ENCODE measurements at places on chromosomes 5 and 9.
A peak's percentile ranks its signal among the peaks of the same experiment; 100 is the strongest.

DNA sequence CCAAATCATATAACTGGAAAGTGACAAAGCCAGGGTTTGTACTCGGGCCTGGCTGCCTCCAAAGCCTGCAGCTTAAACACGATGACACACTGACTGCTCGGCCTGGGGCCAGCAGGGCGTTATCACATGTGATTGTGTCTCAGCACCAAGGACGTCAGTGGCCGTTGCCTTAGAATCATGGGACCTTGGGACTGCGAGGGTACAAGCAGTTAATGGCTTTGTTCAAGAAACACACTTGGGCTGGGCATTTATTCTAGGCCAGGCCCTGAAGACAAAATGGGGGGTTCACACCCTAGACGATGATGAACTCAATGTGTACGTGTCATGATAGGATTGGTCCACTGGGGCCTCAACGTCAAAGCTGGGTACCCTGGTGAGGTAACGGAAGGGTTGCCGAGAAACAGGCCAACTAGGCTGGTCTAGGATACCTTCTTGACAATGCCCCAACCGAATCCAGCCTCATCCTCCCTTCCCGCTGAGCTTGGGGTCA, 13.0 kb downstream of the SH3PXD2B start:
- DNase-seq = no peak

DNA sequence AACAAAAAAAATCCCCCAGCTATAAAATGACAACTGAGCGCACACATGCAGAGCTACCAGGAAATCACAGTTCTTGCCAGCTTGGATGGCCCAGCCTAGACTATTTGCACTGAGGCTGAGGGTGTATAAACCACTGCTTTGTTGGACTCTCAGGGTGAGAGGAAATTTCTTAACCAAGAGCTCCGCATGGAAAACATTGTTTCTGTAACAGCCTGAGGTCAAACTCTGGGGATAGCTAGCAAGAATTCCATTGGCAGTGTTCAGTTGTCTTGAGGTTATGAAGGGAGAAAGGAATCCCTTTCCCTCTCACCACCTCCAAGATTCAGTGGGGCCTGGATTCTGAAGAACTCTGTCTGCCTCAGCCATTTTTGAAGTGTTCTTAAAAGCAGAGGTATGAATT, 360.0 kb downstream of the OSTF1 start:
- peak; percentile 71 for DNase-seq

DNA sequence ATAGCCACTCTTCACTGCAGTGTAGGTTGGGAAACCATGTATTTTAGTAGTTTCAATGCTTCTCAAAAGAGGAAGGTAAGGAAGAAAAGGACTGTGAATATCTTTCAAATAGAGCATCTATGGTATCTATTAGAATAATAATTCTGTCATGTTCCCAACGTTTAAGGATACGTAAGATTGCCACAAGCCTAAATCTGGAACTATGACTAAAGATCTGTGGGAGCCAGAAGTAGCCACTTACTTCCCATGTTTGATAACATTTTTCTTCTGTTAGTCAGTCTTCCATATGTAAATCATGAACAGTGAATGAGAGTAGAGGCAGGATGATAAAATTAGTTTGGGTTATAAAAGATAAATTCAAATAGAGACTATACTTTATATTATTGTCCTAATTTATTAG, 16.3 kb upstream of the MROH2B start:
- DNase-seq = no peak

- peak; percentile 93 for DNase-seq
Measured at GRCh38 chr5:172479034-172479783, 24.9 kb upstream of the SH3PXD2B start.

GRCh38 chr9:132341177-132341840, 13.5 kb downstream of the SETX start:
- no peak for DNase-seq

- DNase-seq = no peak
Measured at GRCh38 chr9:124580186-124580585, 73.0 kb upstream of the NR5A1 start.

GRCh38 chr5:105961572-105961971, 1709.2 kb downstream of the EFNA5 start:
- DNase-seq = no peak

- peak; percentile 87 for DNase-seq
Measured at GRCh38 chr9:129624168-129624759, 1.7 kb upstream of the NTMT1 start.

DNA sequence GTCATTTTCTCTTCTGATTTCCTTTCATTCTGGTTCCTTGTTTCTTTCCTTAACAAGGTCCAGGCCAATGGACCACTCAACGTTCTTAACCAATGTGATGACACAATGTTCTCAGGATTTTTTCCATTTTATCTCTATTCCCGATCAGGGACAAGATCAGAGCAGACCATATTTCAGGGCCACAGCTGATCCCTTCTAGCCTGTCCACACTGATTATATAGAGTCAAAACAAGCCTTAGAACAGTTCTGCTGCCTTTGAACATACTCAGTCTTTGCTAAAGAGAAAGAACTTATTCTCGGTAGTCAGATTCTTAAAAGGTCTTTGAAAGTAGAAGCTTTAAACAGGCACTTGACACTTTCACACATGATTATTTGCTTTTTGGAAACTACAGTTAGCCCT, 188.4 kb downstream of the ADAMTSL1 start:
- no peak for DNase-seq

DNA sequence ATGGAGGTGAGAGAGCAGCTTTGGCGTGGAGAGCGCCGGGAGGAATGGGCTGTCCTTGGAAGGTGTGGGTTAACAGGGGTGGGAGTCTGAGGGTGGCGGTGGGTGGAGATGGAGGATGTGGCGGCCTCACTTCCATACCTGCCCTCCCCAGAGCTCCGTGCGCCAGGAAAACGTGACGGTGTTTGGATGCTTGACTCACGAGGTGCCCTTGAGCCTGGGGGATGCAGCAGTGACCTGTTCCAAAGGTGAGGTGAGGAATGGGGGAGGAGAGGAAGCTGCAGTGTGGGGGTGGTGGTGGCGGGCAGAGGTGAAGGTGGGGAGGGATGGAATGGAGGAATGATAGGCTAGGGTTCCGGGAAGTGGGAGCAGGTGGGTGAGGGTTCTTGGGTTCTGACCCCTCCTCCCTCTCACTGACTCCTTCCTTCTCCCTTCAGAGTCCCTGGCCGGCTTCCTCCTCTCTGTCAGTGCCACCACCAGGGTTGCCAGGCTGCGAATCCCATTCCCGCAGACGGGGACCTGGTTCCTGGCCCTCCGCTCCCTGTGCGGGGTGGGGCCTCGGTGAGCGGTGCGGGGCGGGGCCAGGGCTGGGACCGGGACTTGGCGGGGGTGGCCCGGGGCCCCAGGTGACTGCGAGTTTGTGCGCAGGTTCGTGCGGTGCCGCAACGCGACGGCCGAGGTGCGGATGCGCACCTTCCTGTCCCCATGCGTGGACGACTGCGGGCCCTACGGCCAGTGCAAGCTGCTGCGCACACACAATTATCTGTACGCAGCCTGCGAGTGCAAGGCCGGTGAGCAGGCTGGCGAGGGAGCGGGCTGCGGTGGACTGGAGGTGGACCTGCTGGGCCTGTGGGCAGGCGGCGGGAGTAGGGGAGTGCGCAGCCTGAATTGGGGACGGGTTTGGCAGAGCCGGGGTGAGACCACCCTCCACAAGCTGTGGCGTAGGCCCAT, 17.1 kb downstream of the TMEM8B start:
- DNase-seq = peak; percentile 69

DNA sequence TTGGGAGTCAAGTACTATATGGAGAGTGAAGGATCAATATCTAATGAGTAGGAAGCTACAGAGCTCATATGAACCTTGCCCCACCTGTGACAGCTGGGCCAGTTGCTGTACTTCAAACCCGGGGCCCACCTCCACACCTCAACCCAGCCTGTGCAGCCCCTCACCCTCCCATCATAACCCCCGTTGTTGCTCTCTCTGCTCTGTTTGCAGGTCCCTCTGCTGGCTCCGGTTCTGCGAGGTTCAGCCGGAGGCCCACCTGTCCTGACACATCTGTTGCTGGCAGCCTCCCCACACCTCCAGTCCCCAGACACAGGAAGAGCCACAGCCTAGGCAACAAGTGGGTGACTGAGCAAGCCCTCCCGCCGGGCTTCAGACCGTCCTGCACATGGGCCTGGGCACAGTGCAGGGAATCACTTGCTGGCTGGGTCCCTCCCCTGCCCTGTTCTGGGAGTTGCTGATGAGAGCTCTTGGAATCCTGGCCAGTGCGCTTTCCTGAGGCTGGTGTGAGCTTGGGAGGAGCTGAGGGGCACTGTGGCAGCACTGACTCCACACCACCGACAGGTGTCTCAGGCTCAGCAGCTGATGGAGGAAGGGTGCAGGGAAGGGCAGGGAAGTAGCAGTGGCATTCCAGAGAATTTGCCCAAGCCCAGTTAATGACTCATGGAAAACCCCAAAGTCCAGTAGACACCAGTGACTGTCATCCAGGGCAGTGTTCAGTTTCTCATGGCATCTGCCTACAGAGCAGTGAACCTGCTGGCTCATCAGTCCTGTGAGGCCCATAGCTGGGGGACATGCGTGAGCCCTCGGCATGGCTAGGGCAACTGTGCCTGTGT, 69.5 kb upstream of the GARNL3 start:
- DNase-seq = peak; percentile 73

- no peak for DNase-seq
Measured at GRCh38 chr5:35012796-35013195, 35.0 kb downstream of the AGXT2 start.

DNA sequence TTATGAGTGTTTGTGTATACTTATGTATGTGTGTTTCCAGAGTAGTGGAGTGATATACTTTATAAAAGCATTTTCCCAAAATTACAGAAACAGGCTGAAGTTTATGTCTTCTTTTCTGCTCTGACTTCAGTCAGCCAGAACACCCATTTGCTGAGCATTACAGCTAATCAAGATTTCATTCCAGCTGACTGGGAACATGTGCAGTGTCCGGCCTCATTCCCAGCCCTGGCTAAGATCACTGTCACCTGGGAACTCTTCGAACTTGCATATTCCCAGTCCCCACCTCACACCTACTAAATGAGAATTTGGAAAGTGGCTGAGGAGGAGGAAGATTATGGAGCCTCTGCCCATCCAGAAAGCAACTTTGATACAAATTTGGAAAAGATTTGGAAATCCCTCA, 90.8 kb upstream of the PRRC1 start:
- no peak for DNase-seq

- DNase-seq = no peak
Measured at GRCh38 chr5:113000466-113000865, 23.9 kb downstream of the DCP2 start.

DNA sequence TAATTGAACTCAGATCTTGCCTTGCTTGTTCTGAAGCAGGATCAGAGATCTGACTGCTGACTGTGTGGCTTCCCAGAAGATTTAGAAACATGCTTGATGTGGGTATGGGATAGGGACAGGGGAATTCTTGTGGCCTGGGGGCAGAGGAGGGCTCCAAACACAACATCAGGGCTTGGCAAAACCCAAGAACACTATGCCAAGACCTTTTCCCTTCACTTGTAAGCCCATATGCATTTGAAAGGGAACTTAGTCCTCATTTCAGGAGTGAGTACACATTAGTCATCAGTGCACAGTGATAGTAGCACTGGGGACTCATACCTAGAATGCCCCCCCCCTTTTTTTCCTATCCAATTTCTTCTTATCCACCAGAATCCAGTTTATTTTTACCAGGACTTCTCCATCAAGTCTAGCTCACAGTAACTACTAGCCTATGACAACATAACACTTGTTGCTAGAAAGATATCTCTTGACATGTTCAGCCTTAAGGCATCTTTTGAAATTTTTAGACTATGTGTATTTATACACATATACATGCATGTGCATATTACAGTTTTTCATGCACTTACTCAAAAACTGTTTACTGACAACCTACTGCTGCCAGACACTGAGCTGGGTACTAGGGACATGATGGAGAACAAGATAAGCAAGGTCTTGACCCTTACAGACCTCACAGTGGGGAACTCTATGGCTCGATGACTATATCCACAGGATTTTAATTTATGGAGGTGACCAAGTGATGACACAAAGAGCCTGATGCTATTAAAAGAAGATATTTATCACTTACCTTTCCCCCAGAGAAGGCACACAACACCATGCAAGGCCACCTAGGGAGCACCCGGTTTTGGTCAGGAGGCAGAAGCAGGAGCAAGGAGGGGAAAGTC, 158.3 kb upstream of the MAP3K1 start:
- DNase-seq = no peak

GRCh38 chr9:132006677-132007370, 72.8 kb downstream of the MED27 start:
- DNase-seq = no peak

GRCh38 chr5:51968756-51969155, 585.5 kb downstream of the ISL1 start:
- DNase-seq = no peak

DNA sequence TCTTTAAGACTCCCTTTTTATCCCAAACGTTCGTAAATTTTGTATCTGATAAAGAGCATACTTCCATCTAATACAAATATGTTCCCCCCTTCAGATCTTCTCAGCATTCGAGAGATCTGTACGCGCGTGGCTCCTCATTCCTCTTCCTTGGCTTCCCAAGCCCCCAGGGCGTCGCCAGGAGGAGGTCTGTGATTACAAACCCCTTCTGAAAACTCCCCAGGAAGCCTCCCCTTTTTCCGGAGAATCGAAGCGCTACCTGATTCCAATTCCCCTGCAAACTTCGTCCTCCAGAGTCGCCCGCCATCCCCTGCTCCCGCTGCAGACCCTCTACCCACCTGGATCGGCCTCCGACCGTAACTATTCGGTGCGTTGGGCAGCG, 19.9 kb downstream of the CDKN2A start:
- no peak for DNase-seq

DNA sequence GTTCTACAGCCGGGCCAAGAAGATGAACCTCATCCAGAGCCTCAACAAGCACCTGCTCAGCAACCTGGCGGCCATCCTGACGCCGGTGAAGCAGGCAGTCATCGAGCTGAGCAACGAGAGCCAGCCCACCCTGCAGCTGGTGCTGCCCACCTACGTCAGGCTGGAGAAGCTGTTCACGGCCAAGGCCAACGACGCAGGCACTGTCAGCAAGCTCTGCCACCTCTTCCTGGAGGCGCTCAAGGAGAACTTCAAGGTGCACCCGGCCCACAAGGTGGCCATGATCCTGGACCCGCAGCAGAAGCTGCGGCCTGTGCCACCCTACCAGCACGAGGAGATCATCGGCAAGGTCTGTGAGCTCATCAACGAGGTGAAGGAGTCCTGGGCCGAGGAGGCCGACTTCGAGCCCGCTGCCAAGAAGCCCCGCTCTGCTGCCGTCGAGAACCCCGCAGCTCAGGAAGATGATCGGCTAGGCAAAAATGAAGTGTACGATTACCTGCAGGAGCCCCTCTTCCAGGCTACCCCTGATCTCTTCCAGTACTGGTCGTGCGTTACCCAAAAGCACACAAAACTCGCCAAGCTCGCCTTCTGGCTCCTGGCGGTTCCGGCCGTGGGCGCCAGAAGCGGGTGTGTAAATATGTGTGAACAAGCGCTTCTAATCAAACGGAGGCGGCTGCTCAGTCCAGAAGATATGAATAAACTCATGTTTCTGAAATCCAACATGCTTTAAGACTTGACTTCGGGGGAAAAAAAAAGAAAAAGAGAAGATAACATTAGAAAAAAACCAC, 28.5 kb downstream of the AMBP start:
- DNase-seq = peak; percentile 45

GRCh38 chr9:4750023-4750673, 9.1 kb upstream of the AK3 start:
- peak; percentile 76 for DNase-seq

GRCh38 chr9:135410831-135411473, 68.6 kb upstream of the PPP1R26 start:
- peak; percentile 38 for DNase-seq

Measured in islet precursor cell (in vitro differentiated cells).